ENCODE measurements at places on chromosomes 5 and 9.

DNA sequence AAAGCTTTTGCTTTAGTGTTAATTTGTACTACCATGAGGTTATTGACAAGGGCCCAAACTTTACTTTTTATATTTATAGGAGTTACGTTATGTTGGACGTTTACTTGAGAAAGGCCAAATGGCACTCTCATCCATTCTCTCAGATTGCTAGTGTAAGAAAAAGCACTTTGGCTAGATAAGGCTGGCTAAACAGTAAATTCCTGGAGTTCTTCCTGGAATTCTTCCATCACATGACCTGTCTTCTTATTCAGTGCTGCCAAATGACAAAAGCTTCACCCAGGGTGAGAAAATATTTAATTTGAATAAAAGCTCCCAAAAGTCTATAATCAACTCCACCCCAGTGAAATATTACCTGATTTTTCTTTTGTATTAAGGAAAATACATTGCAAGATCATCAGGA is 1568.9 kb upstream of the ACO1 start:
- DNase-seq = no peak

DNA sequence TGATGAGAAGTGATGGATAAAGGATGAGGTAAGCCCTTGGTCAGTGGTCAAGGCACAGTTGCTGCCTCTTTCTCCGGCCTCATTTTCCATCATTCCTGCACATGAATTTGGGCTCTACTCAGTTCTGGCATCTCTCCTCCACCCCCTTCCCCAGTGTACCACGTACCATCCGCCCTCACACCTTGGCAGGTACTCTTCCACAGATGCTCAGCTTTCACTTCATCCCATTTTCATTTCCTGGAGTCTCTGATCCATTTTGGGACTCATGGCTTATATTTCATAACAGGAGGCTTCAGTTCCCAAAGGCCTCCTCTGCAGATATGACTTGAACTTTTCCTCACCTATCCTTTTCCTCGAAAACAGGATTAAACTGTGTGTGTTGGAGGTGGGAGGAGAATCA is 326.7 kb downstream of the ASTN2 start:
- DNase-seq = no peak

GRCh38 chr5:73534011-73534644 is 31.3 kb downstream of the ANKRA2 start:
- no peak for DNase-seq

DNA sequence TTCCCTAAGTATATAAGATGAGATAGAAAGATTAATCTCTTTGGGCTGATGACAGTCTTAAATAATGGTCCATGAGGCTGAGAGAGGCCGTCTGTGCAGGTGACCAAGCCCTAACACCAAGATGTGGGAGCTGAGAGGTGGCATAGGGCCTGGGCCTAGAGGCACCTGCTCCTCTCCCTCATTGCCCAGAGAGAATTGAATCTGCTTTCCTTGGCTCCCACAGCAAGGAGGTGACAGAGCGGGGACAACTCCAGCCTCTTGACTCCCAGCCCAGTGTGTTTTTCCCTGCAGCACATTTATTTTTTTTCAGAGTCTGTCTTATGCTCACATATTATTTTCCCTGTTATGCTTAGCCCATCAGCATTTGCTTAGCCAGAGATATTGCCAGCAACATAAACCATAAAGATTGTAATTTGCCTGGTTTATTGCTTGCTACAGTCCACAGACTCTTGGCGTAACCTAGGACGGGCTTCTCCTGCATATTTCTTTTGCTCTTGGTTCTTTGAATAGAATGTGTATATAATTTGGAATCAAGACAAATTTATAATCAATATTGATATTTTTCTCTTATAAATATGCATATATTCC is 105.6 kb downstream of the NTRK2 start:
- DNase-seq = no peak

- no peak for DNase-seq
Observed at GRCh38 chr5:123460296-123460729, 37.1 kb upstream of the CEP120 start.

DNA sequence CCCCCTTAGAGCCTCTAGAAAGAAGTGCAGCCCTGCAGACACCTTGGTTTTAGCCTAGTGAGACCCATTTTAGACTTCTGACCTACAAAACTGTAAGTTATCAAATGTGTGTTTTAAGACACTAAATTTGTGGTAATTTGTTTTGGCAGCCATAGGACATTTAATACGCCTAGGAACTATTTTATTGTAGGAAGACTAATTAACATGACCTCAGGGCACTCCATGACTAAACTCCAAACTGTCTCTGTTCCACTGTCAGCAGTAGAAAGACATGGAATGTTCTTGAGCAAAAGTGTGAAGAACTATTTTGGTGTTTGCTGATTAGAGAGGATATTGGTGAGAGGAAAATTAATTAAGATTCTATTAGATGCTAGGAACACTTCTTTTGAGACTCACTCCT is 4.1 kb upstream of the APC start:
- no peak for DNase-seq

DNA sequence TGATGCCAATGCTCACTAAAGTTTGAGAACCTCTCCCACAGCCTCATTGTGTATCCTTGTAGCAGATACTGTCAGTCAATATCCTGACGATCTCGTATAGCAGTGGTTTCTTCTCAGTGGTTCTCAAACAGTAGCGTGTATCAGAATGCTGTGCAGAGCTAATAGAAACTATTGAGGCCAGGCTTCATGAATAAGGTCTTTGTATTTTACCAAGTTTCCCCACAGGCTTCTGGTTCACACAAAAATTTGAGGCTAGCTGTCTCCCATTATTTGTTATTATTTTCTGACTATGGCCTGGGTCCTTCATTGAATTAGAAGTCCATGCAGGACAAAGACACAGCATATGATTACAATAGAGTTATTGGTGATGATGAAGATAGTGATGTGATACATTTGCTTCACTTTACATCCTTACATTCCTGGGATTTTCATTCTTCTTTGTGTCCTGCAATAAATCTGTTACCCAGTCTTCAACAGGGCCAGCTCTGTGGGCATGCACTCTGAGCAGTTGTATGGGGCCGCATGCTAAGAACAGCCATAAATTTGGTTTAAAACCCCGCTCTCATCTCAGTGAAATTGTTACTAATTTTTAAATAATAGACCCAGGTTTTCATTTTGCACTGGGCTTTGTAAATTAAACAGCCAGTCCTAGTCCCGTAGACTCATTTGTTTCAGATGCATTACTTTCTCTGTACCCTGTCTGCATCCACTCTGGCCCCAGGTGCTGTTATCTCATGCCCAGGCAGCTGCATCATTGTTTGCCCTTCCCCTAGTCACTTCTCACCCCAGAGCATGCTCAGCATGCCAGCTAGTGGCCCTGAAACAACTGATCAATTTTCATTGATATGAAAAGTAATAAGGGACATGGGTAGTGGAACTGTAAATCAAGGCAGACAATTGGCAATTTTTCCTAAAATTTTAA is 199.9 kb upstream of the PIK3R1 start:
- no peak for DNase-seq

DNA sequence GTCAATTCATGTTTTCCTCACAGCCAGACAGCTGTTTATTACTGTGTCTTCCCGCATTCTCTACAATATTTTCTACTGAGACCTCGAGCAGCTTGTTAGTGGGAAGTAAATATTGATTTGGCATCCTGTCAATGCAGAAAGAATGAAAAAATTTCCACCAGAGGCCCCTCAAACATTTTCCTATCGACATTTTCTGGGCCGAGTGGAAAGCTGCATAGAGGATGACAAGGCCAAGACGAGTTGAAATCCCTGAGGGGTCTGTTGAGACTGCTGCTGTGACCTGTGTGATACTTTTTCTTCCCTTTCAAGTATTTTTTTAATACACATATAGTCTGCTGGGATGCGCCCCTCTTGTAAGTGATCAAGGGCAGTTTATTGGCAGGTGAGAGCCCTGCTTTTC is 91.4 kb upstream of the SH3GL2 start:
- DNase-seq = no peak

- DNase-seq = no peak
Observed at GRCh38 chr5:133193794-133194193, 142.0 kb downstream of the HSPA4 start.

- DNase-seq = no peak
Observed at GRCh38 chr5:72711351-72711750, 105.1 kb upstream of the TNPO1 start.

DNA sequence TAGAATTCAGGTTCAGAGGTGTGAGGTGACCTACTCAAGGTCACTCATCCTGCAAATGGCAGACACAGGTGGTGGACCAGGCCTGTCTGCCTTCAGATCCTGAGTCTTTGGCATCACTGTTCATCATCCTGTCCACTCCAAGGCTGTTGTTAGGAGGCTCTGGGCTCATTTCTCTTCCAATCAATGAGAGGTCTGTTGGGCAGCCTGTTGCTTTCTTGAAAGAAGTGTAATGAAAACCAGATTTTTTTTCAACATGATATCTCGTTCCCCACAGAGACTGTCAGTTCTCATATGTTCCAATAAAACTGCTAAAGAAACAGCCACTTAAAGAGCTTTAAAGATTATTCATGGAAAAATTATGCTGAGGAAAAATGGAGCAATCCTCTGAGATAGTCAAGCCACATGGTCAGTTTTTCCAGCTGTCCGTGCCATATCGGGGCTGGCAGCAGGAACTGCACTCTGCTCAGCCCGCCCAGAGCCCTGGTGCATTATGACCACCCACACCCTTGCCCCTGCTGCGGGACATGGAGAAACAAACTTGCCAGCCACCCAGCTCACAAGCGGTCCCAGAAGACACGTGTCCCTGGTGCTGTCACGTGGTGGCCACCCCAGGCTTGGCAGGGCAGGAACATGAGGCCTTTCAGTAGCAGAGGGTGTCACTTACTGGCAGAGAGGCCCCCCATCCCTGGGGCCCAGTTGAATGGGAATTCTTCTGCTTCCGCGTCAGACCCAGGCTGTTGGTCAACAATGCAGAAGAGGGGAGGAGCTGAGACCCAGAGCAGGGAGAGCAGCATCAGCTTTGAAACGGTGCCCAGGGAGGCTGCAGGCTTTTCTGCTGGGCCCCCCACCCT is 63.7 kb upstream of the ANGPTL2 start:
- DNase-seq = peak; percentile 90

DNA sequence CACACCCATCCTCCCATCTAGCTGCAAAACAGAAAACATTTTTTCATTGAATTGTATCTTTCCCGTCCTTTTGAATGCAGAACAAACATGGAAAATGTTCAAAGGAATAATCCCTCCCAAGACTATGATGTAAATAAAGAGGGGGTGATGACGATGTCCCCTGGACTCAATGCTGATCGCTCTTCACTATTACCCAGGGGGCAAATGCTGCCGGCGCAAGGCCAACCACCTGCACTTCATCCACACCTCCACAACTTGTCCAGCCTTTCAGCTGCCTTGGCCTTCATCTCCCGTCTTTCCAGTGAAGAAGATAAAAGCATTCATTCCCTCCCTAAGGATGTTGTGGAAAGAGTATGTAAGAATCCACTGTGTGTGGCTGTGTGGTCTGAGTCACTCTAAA is 240.3 kb downstream of the AGTPBP1 start:
- no peak for DNase-seq

GRCh38 chr9:132018957-132019405 is 60.7 kb downstream of the MED27 start:
- DNase-seq = no peak

- DNase-seq = no peak
Observed at GRCh38 chr9:73357607-73358006, 205.9 kb downstream of the ANXA1 start.

GRCh38 chr5:132424167-132424880 is 54.8 kb downstream of the SLC22A5 start:
- DNase-seq = no peak

GRCh38 chr5:134975843-134976242 is 8.1 kb downstream of the CATSPER3 start:
- no peak for DNase-seq

DNA sequence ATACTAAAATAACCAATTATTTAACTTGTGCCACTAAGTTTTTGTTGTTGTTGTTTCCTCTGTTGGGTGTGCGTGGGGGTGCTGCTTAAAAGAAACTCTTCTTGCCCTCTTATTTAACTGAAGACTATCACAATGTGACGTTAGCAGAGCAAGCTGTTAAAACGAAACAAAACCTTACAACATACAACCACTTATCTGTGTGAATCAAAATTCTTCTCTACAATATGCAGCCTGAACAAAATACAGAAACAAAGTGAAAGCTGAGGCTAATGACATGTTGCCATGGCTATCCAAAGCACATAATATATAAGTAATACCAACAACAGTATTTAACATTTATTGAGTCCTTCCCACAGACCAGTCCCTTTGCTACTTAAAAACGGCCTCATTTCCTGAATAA is 291.0 kb downstream of the FBXL17 start:
- no peak for DNase-seq

DNA sequence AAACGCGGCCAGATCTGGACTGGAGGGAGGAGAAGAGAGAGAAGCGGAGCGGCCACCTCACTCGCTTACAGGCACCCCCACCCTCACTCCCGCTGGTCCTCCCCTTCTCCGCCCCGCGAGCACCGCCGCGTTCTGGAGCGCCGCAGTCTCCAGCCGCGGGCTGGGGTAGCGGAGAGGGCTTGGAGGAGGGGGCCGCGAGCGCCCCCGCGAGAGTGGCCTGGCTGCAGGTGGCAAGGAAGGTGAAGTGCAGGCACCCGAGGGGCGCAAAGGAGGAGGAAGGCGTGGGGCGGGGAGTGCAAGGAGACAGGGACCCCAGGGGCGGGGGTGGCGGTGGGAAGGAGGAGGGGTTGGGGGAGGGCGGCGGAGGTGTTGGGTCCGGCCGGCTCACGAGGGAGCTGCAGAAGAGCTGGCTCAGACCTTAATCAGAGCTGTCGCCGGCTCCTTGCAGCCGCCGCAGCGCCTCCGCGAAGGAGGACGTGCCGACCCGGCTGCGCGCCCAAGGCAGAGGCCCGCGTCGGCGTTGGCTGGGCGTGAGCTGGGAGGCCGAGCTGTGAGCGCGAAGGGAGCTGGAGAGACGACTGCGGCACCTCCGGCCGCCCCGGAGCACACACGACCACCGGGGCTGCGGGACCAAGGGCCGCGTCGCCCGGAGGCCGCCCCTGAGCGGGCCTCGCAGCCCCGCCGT is at the start of gene DMRT3:
Gene DMRT3 (plus strand): TSS at position 398 of the 685 bp plus-strand sequence. CDS start 347 bp downstream, outside the sequence.
- DNase-seq = no peak

- DNase-seq = no peak
Observed at GRCh38 chr9:116420993-116421538, 266.0 kb upstream of the TRIM32 start.
